ENCODE measurements at places on chromosomes 12 and 14. TPM values are rescaled to one million over a fixed set of nuclear protein-coding genes. Genes with fewer than 3 reads are reported as not detected.

- DNase-seq, result peak; percentile 20
Observed at GRCh38 chr12:48890657-48891418, 25.2 kb upstream of the RND1 start.

- no peak for DNase-seq
Observed at GRCh38 chr12:27781680-27782079, 1.6 kb upstream of the MANSC4 start.

DNA sequence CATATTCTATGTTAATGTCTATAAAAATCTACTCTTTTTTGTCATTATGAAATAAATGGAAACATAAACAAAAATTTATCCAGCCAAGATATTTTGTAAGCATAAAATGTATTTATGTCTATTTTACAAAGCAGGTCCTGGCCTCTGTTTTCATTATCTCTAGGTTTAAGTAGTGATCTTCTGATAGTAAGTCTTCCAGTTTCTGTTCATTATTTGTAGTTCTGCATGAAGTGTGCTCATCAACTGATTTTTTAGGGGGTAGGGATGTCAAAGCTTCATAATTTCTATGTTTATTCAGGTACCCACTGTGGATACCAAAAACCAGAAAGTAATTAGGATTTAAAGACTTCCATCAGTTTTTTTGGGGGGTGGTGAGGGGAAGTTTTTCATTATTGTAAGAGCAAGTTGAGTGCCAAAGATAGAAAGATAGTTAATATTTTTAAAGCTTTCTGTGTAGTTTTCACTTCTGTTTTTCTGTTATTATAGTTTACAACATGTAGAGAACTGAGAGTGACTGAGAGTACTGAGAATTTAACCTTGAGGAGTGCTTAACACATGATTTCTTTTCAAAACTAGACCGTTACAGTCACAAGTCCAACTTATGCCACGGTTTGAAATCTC lies 30.6 kb upstream of the LMO3 start:
- no peak for DNase-seq

Gene CTSG
- 2.5 TPM for polyA plus RNA-seq

DNA sequence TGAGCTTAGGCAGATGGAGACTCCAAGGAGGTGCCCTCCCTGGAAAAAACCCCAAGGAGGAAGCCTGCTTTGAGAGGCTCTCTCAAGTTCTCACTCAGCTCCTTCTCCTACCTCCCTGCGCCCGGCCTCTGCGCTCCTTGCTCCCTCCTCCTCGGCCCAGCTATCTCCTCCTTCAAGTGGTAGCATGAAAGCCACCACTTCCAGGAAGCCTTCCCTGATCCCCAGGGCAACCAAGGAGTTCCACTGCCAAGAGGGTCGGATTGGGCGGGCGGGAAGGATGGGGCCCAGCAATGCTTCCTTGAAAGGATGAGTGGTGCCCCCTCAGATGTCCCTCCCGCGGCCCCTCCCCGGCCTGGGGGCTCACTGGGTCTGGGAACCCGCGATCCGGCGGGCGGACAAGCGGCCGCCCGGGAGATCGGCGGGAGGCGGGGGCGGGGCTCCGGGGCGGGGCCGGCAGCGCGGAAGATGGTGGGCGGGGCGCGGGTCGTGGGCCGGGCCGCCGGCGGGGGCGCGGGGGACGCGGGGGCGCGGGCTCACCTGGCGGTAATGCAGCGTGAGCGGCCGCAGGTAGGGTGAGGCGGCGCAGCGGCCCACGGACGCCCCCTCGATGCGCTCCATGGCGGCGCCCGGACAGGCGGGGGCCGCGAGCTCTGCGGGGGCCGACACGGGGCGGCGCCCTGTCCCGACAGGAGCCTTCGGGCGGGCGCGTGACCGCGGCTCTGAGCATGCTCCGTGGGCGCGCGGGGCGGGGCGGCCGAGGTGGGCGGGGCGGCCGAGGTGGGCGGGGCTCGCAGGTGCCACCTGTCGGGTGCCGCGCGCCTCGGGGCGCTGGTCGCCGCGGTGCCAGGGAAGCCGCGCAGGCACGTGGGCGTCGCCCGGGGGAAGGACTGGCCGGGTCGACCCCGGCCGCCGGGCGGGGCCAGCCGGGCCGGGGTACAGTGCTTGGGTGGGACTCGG lies at the start of gene NUDT14:
NUDT14 (minus strand) TSS at position 721 of the 957 bp plus-strand sequence; CDS start at position 618, 103 bp downstream.
- no peak for DNase-seq

Gene GALNT6
- polyA plus RNA-seq, result 0.23 TPM

DNA sequence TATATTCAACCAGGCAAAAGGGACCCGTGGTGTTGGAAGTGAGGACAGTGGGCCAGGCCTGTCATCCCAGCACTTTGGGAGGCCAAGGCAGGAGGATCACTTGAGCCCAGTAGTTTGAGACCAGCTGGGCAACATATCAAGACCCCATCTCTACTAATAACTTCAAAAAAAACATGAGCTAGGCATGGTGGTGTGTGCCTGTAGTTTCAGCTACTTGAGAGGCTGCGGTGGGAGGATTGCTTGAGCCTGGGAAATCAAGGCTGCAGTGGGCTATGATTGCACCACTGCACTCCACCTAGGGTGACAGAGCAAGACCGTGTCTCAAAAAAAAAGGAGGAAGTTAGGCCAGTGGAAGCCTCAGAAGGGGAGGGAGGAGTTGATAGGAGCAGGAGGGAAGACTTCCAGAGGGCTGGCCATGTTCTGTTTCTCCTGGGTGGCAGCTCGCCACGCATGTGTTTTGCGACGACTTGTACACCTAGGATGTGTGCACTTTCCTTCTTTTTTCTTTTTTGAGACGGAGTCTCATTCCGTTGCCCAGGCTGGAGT lies 10.1 kb downstream of the SLC25A29 start:
- DNase-seq, result no peak

DNA sequence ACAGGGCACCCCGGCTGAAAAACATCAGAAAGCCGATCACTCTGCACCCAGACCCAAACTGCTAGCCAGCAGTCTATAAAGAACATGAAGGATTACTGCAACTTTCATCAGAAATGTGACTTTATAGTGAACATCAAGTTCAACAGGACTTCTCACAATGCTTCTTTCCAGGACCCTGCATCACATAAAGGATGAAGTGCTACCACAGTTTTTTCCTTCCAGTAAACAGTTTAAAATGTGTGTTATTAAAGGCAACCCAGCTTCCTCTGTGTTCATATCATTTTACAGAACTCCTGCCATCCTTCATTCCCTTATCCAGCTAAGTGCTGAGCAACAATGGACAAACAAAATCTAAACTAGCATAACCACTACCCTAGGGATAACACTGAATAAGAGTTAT lies 280.3 kb upstream of the DIO2 start:
- no peak for DNase-seq

- no peak for DNase-seq
Observed at GRCh38 chr14:61266436-61266835, 14.7 kb downstream of the TMEM30B start.

- no peak for DNase-seq
Observed at GRCh38 chr14:104770851-104771272, 17.9 kb downstream of the SIVA1 start.

All from forelimb muscle (tissue), 1 donor.